ENCODE measurements at places on chromosomes 5 and 9.
A peak's percentile ranks its signal among the peaks of the same experiment; 100 is the strongest.

GRCh38 chr5:57537811-57538210 lies 55.2 kb upstream of the ACTBL2 start:
- no peak for DNase-seq

DNA sequence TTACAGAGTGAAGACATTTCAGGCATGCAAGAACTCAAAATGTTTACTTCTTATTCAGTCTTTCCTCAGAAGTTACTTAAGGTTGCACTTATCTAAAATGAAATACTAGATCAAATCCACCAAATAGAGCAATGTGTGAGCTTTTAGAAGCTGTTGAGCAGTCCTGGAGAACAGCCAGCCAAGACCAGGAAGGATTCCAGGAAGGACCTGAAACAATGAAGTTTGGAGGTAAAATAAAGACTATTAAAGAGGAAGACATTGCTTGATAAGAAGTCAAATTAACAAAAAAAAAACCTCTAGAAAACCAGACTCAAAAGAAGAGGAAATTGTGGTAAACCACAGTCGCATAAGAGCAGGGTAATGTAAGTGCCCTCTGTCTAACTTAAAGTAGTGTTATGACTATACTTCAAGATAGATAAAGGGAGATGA lies 156.2 kb upstream of the S1PR3 start:
- no peak for DNase-seq

DNA sequence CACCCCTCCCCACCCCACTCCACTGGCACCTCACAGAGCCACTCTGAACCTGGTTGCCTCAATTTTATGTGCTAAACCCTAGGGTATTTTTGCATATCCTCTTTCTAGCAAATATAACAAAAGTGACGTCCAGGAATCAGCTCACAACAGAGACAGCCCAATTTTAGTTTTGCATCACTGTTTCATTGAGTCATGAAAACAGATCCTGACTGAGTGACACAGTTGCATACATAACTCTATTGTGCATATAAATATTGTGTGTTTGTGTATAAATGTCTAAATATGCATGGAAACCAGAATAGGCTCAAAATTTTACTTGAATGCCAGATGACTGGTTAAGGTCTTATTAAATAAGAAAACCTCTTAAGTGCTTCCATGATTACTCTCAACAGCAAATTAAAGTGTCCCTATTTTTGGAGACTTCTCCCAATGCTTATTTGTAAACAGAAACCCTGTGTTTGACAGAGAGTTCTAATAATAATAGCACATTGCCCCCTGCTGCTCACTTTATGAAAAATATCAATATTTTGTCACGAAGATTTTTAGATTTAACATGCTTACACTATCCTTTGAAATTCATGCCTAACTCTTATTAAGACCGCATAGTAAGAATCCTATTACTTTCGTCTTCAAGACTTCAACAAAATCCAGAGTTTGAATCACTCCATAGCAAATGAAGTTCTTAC lies 75.5 kb upstream of the PRRC1 start:
- DNase-seq, result peak; percentile 58

DNA sequence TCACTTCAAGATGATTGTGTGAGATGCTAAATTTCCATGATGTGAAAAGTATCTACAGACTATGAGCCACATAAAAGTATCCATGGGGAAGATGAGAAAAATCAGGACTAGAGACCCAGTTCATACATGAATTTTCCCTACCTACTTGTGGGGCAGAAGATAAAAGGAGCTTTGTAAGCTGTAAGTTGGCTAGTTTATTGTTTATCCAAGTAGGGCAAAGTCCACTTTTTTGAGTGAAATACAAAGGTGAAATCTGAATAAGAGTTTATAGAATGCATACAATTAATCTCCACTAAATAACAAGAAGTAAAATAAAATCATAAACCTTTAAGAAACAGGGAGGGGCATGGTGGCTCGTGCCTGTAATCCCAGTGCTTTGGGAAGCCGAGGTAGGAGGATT lies 160.4 kb downstream of the ELAVL2 start:
- DNase-seq, result no peak

GRCh38 chr9:70534061-70534460 lies 119.6 kb upstream of the KLF9 start:
- DNase-seq, result no peak

- no peak for DNase-seq
Observed at GRCh38 chr9:106060885-106061284, 366.5 kb downstream of the TMEM38B start.

DNA sequence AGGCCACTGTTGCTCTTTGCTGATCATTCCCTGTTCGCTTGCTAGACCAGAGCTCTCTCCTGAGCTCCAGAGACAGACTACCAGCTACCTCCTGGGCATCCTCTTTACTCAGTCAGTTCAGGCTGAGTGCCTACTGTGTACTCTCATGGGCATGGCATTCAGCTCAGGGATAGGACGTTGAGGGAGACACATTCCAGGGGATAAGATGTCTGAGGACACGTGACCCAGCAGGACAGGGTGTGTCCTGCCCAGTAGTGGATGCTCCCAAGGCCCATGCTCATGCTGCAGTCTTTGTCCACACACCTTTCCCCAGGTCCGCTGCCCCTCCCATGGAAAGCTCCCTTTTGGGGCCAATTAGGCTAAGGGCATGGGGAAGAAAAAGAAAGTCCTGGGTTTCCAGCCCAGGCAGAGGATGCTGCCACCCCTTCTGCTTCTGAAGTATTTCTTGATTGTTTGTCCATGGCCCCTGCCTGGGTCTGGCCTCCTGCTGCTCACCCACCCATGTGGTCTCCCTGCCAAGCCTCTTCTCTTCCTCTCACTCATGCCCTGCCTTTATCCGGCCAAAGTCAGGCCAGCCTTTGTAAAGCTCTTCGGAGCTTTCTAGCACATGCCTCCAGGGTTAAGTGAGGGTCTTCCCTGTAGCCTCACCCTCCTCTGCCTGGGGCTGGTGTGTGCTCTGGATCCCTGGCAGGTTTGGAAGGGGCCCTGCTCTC lies 60.5 kb upstream of the PITX1 start:
- DNase-seq, result no peak

DNA sequence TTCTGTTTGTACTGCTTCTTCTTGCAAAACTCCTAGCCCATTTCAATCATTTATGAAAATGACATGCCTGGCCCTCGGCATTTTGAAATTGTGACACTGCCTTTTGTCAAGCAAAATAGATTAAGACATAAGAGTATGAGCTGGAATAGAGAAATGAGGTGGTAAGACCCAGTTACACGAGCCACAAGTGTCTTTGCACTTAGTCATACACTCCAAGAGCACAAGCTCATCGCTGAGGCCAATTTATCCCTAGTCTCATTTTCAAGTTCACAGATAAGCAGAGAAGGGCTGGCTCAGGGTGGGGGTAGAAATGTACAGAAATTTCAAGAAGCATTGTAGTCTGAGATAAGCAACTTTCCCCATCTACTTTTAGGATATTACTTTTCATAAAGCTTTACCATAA lies 40.6 kb upstream of the MAP1B start:
- DNase-seq, result no peak

DNA sequence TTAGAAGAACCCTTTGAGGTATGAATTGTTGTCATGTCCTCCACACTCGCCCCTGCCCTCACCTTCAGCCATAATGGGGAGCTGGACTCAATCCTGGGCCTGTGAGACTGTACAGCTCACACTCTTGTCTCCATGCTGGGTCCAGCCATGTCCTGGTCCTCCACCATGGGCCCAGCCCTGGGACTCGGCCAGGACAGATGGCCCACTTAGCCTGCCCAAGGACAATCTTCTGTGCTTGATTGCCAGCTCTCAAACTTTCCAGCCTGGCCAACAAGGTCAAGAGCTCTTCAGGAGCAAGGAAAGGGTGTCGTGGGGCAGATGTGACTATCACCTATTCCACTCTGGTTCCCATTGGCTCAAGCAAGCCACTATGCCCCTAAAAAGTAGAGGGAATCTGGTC lies 90.8 kb downstream of the HRH2 start:
- DNase-seq, result no peak

DNA sequence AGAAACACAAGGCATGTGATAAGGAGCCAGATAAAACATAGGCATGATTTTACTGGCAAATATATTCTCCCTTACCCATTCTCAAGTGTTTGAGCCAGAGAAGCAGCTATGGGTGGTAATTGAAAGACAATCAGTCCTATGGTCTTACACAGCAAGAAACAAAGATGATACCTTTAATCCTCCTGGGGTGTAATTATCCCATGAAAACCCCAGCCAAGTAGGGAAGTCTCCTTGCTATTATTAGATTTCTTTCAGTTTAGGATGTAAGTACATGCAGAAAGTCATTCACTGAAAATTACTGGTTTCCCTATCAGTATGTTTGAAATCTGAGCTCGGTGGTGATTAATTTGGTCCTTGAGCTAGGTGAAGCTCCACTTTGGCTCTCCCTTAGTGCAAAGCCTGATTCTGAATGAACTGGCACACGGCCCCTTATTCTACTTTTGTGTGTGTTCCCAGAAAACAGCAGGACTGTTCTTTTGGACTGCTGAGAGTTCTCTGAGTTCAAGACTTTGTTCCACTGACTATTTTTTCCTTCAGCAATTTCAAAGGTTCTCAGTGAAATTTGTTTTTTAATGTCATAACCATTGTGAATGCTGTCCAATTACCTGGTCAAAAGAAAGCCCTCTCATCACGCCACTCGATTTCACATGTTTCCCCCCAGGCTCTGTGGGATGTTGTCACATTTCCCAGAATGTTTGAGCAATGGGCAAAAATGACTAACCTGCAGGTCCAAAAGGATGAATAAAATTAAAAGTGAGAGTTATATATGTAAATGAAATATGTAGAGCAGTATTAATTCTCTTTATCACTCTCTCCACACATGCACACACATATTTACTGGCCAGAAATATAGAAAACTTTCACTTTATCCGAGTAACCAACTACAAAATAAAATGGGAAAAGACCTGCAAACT lies 343.0 kb downstream of the RAB3C start:
- peak; percentile 25 for DNase-seq

DNA sequence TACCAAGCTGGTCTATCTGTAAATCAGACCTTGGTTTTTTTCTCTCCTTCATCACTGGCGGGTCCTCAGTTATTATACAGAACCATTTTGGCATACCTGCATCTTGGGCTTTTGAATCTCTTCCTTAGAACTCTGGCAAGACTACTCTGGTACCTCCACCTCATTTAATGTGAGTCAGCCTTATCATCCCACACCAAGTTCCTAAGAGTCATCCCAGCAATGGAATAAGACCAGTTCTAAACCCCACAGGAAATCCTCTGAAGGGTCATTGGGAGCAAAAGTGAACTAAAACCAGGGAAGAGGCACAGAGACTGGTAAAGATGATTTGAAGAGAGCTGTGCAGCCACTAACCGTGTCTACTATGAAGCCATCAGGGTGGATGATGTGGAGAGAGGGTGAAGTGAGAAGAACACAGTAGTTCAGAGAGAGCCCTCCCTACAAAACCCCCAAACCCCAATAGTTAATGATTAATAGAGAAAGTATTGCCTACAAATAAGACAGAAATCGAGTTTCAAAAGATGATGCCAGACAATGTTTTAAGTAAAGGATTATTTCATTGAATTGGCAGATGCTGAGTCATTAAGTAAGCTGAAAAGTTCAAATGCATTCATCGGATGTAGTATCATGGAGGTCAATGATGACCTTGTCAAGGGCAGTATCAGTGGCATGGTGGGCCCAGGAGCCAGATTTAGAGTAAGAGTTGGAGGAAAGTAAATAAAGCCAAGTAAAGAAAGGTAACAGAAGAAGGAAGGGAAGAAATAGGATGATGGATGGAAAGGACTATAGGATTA lies 85.4 kb downstream of the PCSK1 start:
- no peak for DNase-seq

DNA sequence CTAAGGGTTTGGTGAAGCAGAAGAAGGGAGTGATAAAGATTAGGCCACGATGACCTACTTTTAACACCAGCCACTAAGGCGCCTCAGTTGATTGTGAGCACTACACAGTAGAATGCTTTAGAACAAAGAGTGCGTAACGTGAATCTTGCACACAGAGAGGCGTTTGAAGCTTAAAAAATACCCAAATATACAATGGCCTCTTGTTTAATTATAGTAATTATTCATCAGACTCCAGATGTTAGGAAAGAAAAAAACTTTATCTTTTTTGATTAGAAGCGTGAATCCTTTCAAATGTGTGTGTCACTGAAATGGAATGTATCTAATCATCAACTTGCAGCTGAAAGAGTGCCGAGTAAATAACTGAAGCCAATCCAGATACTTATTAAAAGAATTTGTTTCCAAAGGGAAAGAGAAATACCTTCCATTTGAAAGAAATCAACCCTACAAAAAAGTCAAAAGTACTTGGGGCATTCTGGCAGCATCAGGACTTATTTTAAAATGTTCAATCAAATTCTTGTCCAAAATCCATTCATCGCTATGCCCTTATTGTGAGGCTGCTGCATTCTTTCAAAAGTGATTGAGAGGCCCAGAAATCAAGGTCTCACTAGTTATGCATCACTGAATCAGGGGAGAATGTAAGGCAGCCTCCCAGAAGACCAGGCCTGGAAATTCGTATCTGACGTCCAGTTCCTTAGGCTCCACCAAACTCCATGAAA lies 337.5 kb downstream of the ZNF608 start:
- no peak for DNase-seq

DNA sequence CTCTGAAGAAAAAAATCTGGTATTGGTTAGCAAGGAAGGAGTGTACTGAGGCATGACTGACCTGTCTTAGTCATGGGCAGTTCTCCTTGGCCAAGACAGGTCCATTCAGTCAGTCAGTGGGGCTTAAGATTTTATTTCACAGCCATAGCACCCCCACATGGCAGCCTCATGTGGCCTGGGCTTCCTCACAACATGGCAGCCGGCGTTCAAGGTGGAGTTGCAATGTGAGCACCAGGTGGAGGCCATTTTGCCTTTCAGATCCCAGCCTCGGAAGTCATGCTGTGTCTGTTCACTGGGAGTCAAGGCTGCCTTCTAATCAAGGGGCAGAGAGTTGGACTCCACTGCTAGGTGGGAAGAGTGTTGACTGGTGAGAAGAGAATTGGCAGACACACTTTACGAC lies 10.3 kb upstream of the CARD19 start:
- DNase-seq, result no peak

DNA sequence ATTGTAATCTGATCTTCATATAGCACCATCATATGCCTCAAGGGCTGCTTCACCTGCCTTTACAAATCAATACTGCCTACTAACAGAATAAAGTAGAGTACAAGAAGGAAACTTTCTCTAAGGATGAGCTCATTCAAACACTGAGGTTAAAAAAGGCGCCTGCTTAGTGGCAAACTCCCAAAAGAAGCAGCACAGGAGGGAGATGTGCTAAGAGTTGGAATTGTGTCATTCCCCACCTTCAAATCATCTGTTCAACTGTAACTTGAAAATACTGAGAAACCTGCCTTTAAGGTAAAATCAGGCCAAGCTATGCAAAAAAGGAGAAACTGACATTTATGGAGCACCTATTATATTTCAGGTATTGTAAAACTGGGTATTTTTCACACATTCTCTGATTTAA lies 560.6 kb downstream of the PTPRD start:
- DNase-seq, result peak; percentile 55

DNA sequence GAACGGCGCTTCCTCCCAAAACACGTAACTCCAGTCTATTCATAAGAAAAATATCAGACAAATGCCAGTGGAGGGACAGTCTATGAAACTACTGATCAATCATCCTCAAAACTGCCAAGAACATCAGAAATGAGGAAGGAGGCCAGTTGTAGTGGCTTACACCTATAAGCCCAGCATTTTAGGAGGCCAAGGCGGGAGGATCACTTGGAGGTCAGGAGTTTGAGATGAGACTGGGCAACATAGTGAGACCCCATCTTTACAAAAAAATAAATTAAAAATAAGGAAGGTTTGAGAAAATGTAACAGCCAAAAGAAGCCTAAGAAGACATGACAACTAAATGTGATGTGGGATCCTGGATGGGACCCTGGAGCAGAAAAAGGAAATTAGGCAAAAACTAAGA lies 58.9 kb upstream of the MIER3 start:
- no peak for DNase-seq
